ENCODE measurements at places on chromosomes 2 and 18.

GRCh38 chr2:141523199-141523598 is 607.6 kb downstream of the LRP1B start:
- DNase-seq, result no peak

GRCh38 chr2:173187941-173188788 is 112.5 kb downstream of the MAP3K20 start:
- no peak for DNase-seq

DNA sequence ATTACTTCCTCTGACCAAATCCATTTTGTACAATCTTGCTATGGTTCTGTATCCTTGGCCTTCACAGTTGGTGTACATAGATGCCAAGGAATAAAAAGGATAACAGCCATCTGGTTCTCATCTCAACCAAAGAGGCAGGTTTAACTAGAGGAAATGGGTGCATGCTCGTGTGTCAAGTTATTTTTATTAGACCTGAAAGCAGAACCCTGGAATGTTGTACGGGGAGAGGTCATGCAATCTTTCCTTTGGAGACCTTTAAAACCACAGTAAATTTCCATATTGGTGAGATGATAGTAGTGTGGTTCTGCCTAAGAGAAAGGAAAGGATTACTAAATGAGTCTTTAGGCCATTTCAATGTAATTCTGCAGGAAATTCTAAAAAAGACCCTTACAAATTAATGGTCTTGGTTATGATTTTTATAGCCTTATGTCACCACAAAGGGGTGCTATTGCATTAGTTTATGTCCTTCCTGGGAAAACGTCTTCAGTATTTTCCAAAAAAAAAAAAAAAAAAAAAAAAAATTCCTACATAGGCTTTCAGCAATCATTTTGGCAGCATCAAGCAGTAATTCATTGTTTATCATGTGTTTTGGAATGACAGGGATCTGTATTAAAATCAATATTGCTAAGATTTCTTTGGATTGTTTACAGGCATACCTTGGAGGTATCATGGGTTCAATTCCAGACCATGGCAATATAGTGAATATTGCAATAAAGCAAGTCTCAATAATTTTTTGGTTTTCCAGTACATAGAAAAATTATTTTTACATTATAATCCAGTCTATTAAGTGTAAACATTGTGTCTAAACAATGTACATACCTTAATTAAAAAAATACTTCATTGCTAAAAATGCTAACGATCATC is 270.8 kb downstream of the NYAP2 start:
- DNase-seq, result no peak

DNA sequence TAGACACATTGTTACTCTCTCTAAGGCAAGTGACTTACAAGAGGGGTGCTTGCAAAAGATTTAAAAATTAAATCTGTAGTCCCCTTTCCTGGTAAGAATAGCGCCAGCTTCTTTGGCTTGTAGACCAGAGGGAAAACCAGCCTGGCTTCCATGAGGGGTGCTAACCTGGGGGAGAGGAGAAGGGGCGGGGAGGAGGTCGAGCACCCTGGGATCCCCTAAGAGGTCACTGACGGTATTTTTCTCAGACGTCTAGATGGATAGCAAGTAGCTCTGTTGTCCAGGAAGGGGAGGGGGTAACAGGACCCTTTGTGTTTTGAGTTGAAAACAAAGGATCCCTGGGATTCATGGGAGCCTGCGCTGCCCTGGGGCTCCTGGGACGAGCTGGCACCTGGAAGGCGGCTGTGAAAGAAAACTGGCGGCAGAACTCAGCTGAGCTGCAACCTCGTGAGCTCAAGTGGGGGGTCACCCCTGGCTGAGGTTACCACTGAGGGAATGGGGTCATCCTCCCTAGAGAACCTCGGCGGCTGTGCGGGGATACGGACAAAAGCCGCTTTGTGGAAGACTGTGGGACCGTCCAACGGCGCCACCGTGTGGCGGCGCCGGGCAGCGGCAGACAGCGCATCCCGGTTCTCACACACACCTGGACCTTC is 37.8 kb upstream of the MRPL19 start:
- no peak for DNase-seq

DNA sequence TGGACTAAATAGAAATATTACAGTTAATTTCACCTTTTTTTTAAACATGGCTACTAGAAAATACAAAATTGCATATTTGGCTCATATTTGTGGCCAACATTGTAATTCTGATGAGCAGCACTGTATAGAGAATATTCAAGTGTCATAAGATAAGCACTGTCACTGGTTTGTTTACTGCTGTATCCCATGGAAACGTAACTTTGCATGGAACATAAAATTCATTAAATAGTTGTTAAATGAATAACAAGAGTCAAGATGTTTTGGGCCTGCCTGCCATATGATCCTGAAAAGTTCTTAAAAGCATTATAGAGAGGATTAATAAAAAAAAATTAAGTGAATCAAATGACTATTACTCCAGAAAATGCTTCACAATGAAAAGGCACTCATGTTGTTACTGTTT is 763.7 kb upstream of the CRIM1 start:
- no peak for DNase-seq

- no peak for DNase-seq
Observed at GRCh38 chr2:72738096-72738495, 87.7 kb downstream of the EXOC6B start.

GRCh38 chr2:218546012-218546411 is 22.1 kb downstream of the USP37 start:
- DNase-seq, result no peak

GRCh38 chr18:68841301-68841700 is 43.4 kb downstream of the CCDC102B start:
- DNase-seq, result no peak

All from fibroblast of skin of left biceps (primary cell).